Natural killer cell treated with Interleukin-12 subunit alpha and Interleukin-12 subunit beta and Interleukin-15 and Interleukin-18, amount 100 ng/mL, for 72 hours (primary cell): ENCODE measurements at places on chromosomes 1 and 21.
A peak's percentile ranks its signal among the peaks of the same experiment; 100 is the strongest.

DNA sequence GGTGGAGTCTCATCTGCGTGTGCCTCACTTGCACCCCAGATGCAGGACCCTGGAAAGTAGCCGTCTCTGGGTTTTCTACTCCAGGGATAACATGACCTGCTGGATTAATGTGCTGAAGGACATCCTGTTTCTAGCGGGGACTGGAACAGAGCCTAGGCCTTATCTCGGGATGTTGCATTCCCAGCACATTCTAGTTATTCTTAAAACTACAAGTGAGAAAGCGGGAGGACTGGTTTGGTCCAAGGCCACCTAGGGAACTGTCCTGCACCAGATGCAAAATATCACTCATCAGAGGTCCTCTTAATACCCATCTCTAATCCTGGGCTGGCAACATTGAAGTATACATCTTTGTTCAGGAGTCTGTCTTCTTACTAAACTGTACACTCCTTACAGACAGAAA, 179.9 kb downstream of the ZC3H11B start:
- DNase-seq: no peak

DNA sequence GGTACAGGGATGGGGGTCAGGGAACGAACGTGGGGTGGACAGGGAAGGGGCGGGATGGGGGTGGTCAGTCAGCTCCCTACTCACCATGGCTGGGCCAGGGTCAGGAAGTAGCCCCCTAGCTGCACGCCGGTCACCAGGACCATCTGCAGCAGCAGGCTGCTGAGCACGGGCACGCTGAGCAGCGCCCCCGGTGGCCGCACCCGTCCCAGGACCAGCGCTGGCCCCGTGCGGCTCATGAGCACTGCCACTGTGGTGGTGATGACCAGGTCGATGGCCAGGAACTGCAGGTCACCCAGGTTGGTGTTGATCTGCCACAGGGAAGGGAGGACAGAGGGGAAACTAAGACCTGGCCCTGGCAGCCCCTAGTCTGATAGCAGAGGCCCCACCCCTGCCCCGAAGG, 6.5 kb upstream of the MFAP2 start:
- no peak for DNase-seq

DNA sequence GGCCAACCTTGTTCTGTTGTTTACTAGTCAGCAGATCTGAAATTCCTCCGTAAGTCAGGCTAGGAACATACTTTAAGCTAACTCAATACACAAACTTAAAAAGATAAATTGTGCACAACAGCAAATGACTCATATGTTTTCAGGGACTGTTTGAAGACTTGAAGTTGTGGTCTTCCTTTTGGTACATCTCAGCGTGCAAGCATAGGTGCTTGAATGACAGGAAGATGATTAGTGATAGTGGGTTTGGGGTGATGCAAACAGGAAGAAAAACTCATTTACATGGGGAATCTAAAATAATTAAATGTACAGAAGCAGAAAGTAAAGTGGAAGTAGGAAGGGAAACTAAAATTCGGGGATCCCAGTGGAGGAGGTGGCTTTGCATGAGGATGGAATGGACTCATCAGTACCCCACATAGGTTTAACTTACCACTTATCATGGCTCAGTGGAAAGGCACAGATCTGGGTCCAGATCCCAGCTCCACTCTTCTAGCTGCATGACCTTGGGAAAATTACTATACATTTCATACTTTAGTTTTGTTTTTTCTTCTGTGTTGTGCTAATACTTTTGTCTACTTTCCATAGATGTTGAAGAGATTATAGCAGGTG, 122.3 kb downstream of the XCL2 start:
- no peak for DNase-seq

DNA sequence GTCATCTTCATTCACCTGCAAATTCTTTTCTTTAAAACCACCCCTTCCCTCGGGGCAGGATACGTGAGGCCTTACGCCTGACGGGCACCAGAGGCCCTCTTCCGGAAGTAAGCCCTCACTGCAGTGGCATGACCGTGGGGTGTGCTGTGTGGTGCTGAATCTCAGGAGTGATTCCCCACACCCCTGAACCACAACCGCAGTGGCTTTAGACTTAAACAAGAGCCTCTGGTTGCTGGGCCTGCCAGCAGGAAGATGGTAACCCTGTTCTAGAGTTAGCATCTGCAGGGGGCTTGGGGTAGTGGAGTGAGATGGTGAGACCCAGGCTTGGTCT, 12.1 kb downstream of the BSND start:
- DNase-seq: no peak

- peak; percentile 47 for DNase-seq
Observed at GRCh38 chr1:230091473-230092231, 24.6 kb downstream of the GALNT2 start.
